A549 treated with dexamethasone at 1 μM for 4 hours (cell line): ENCODE measurements at places on chromosomes 3 and 15. TPM values are rescaled to one million over a fixed set of nuclear protein-coding genes. Genes with fewer than 3 reads are reported as not detected.

Gene MCF2L2
- total RNA-seq = 0.19 to 0.69 TPM (median 0.26 TPM) in 5 replicates

Gene MYRIP
- 0.02 TPM in 2 of 5 replicates, not detected in the others for total RNA-seq

Gene CD86
- total RNA-seq = 0.12 TPM in 1 of 5 replicates, not detected in the others

Gene TRAT1
- not detected in 5 replicates for total RNA-seq

Gene PLA1A
- 0.22 to 0.44 TPM (median 0.31 TPM) in 5 replicates for total RNA-seq

Gene LRRIQ4
- total RNA-seq = not detected in 5 replicates

Gene ARPIN
- 10.3 to 14.4 TPM (median 13.8 TPM) in 5 replicates for total RNA-seq

Gene SV2B
- 0.06 to 0.29 TPM (median 0.13 TPM) in 5 replicates for total RNA-seq

Gene RTP3
- not detected in 5 replicates for total RNA-seq

Gene SLC22A14
- total RNA-seq = 0.04 to 0.14 TPM (median 0.08 TPM) in 4 of 5 replicates, not detected in the other

Gene CRABP1
- 1.3 to 2.2 TPM (median 1.6 TPM) in 5 replicates for total RNA-seq

Gene CFAP100
- 0.12 TPM in 1 of 5 replicates, not detected in the others for total RNA-seq

Gene LRRC3B
- not detected in 5 replicates for total RNA-seq

Gene FBXO40
- total RNA-seq = not detected in 5 replicates

Gene CLRN1
- total RNA-seq = not detected in 5 replicates

Gene ARHGAP31
- 0.67 to 1.4 TPM (median 0.98 TPM) in 5 replicates for total RNA-seq

Gene DISP2
- total RNA-seq = 1.1 to 1.9 TPM (median 1.5 TPM) in 5 replicates

Gene CACNA1D
- total RNA-seq = 0.54 to 1.1 TPM (median 0.88 TPM) in 5 replicates

Gene CCR9
- total RNA-seq = 0.08 TPM in 1 of 5 replicates, not detected in the others

Gene SCAMP5
- total RNA-seq = 10.4 to 12.6 TPM (median 10.5 TPM) in 5 replicates

Gene SAMD7
- not detected in 5 replicates for total RNA-seq

Gene GP5
- total RNA-seq = 0.02 to 0.04 TPM in 2 of 5 replicates, not detected in the others

Gene KCNAB1
- not detected in 5 replicates for total RNA-seq
